CD4-positive, CD25-positive, alpha-beta regulatory T cell (primary cell): ENCODE measurements at places on chromosomes 7 and 10. TPM values are rescaled to one million over a fixed set of nuclear protein-coding genes. Genes with fewer than 3 reads are reported as not detected.

Gene ITIH2
- polyA plus RNA-seq: not detected

Gene ALOX5
- polyA plus RNA-seq: 0.23 TPM

Gene C7orf33
- polyA plus RNA-seq: not detected

Gene ST8SIA6
- polyA plus RNA-seq: 9.3 TPM

Gene HKDC1
- 2.2 TPM for polyA plus RNA-seq

Gene OPALIN
- polyA plus RNA-seq: not detected

Gene WDR86
- 0.31 TPM for polyA plus RNA-seq

Gene MNX1
- not detected for polyA plus RNA-seq

Gene ANKRD7
- not detected for polyA plus RNA-seq

Gene ELAPOR2
- polyA plus RNA-seq: 2.4 TPM

Gene SH2D4B
- polyA plus RNA-seq: not detected

Gene DDC
- not detected for polyA plus RNA-seq

Gene HOXA4
- not detected for polyA plus RNA-seq

Gene AP3M1
- 23.7 TPM for polyA plus RNA-seq

Gene RBP4
- polyA plus RNA-seq: not detected

Gene HOXA2
- not detected for polyA plus RNA-seq

Gene IL6
- not detected for polyA plus RNA-seq

Gene CALML3
- polyA plus RNA-seq: not detected

Gene RET
- polyA plus RNA-seq: not detected

Gene NKX1-2
- polyA plus RNA-seq: not detected

Gene FBXO24
- polyA plus RNA-seq: 0.21 TPM

Gene TMEM176A
- not detected for polyA plus RNA-seq

Gene ELFN1
- not detected for polyA plus RNA-seq

Gene VWA2
- polyA plus RNA-seq: not detected

Gene ELOVL3
- not detected for polyA plus RNA-seq

Gene AASS
- 1.7 TPM for polyA plus RNA-seq

Gene CEP55
- polyA plus RNA-seq: 3.1 TPM

Gene RPP30
- 47.0 TPM for polyA plus RNA-seq

Gene ASB15
- polyA plus RNA-seq: not detected

Gene ZNF438
- 1.6 TPM for polyA plus RNA-seq

Gene DOCK4
- not detected for polyA plus RNA-seq

Gene IFRD1
- 28.1 TPM for polyA plus RNA-seq

Gene KAZALD1
- 0.62 TPM for polyA plus RNA-seq

Gene POU6F2
- polyA plus RNA-seq: not detected

Gene MKI67
- 0.90 TPM for polyA plus RNA-seq

Gene TMEM196
- not detected for polyA plus RNA-seq

Gene STEAP2
- not detected for polyA plus RNA-seq

Gene TET1
- polyA plus RNA-seq: 1.4 TPM

Gene SLC26A4
- polyA plus RNA-seq: 0.11 TPM

Gene PSD
- polyA plus RNA-seq: 1.7 TPM

Gene CTAGE4
- polyA plus RNA-seq: not detected

Gene SPDYE8
- polyA plus RNA-seq: 0.15 TPM

Gene NOC3L
- polyA plus RNA-seq: 10.9 TPM

Gene ABCF2
- polyA plus RNA-seq: 31.4 TPM

Gene PRR15
- not detected for polyA plus RNA-seq

Gene TFPI2
- not detected for polyA plus RNA-seq

Gene PRTFDC1
- not detected for polyA plus RNA-seq

Gene FOXI2
- not detected for polyA plus RNA-seq

Gene PRF1
- 130 TPM for polyA plus RNA-seq

Gene APBB1IP
- 56.0 TPM for polyA plus RNA-seq

Gene LSM5
- polyA plus RNA-seq: 136 TPM

Gene PNLIPRP3
- not detected for polyA plus RNA-seq

Gene PNLIPRP1
- polyA plus RNA-seq: not detected
